ENCODE measurements at places on chromosomes 2 and 18. TPM values are rescaled to one million over a fixed set of nuclear protein-coding genes. Genes with fewer than 3 reads are reported as not detected.

Gene PTPN2
- total RNA-seq: 19.3 TPM

Gene EFR3B
- total RNA-seq: under 0.01 TPM

Gene LYPD6
- 5.2 TPM for total RNA-seq

Gene CPLX4
- under 0.01 TPM for total RNA-seq

Gene IL36B
- total RNA-seq: not detected

Gene REG1B
- not detected for total RNA-seq

Gene MPHOSPH10
- 17.1 TPM for total RNA-seq

Gene UGT1A5
- not detected for total RNA-seq

Gene CFC1
- not detected for total RNA-seq

Gene MFSD6
- 14.7 TPM for total RNA-seq

Gene ZDBF2
- total RNA-seq: 11.6 TPM

Gene FIGN
- 1.6 TPM for total RNA-seq

Gene ACMSD
- not detected for total RNA-seq

Gene TBR1
- under 0.01 TPM for total RNA-seq

Gene CCDC148
- 0.32 TPM for total RNA-seq

Gene PTMA
- total RNA-seq: 694 TPM

Gene NOSTRIN
- 0.43 TPM for total RNA-seq

Gene GRB14
- total RNA-seq: not detected

Gene PRSS56
- total RNA-seq: not detected

Gene RFTN2
- total RNA-seq: 4.7 TPM

Gene CNTNAP5
- not detected for total RNA-seq

Gene HOXD13
- total RNA-seq: not detected

Gene RESP18
- not detected for total RNA-seq

Gene LYPD1
- 34.5 TPM for total RNA-seq

Gene LOXHD1
- under 0.01 TPM for total RNA-seq

Gene KCNS3
- 7.4 TPM for total RNA-seq

Gene CSRNP3
- total RNA-seq: 2.9 TPM

Gene TXNDC2
- not detected for total RNA-seq

Gene YIPF4
- total RNA-seq: 16.8 TPM

Gene RTP5
- not detected for total RNA-seq

Gene DYNAP
- total RNA-seq: not detected

Gene C1QL2
- total RNA-seq: not detected

Gene TUBA3E
- total RNA-seq: not detected

Gene HAAO
- total RNA-seq: 1.6 TPM

Gene RNF152
- total RNA-seq: 11.7 TPM

Gene ATF2
- total RNA-seq: 62.5 TPM

Gene FBLN7
- total RNA-seq: 1.3 TPM

Gene ANKRD23
- 1.3 TPM for total RNA-seq

Gene OTOS
- total RNA-seq: not detected

Gene UNC50
- 30.6 TPM for total RNA-seq

Gene PPM1G
- 63.9 TPM for total RNA-seq

Gene ANKRD30BL
- not detected for total RNA-seq

Gene SGPP2
- not detected for total RNA-seq

Gene VSNL1
- 0.32 TPM for total RNA-seq

Gene TNS1
- 147 TPM for total RNA-seq

Gene MYO5B
- total RNA-seq: under 0.01 TPM

Gene RGPD4
- total RNA-seq: not detected

Gene ME2
- 38.9 TPM for total RNA-seq

Gene DGKD
- 16.0 TPM for total RNA-seq

Gene CPS1
- 21.6 TPM for total RNA-seq

Gene RPRM
- not detected for total RNA-seq

Gene NT5C1B
- total RNA-seq: not detected

Gene CAPN13
- total RNA-seq: not detected

Gene SP140
- total RNA-seq: 0.97 TPM

Gene ASB18
- total RNA-seq: not detected
